AML-193 (cell line): ENCODE measurements at places on chromosomes 1 and 21.

- DNase-seq, result no peak
Measured at GRCh38 chr1:30092051-30092858, 631.1 kb downstream of the MATN1 start.

GRCh38 chr1:87117761-87118368 lies 203.4 kb downstream of the HS2ST1 start:
- no peak for DNase-seq

DNA sequence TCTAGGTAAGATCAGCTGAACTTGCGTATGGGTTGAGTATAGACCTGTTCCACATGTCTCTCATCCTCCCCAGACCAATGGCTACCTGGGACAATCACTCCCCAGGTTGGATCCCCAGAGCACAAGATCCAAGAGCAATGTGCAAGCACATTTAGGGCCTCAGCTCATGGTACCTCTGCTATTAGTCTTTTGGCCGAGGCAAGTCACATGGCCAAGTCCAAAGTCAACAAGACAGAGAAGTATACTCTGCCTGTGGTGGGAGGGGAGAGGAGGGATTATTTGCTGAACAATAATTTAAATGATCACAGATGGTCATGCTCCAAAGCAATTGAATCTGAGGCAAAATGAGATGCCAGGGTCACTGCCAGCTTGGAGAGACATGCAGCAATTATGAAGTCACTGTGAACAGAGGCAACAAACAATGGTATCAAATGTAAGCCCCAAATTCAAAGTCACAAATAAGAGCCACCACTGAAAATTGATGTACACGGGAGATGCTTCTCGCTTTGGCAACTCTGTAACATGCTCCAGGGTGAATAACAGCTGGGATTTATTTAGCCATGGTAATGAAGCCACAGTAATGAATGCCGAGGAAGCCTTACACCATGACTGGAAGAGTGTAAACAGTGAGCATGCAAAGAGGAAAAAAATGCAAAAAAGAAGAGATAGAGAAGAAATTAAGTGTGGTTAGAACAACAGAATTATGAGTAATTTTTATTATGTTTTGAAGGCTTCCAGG lies 149.1 kb downstream of the ZNF281 start:
- DNase-seq, result no peak

- no peak for DNase-seq
Measured at GRCh38 chr1:27011058-27011764, 1.4 kb downstream of the TENT5B start.

DNA sequence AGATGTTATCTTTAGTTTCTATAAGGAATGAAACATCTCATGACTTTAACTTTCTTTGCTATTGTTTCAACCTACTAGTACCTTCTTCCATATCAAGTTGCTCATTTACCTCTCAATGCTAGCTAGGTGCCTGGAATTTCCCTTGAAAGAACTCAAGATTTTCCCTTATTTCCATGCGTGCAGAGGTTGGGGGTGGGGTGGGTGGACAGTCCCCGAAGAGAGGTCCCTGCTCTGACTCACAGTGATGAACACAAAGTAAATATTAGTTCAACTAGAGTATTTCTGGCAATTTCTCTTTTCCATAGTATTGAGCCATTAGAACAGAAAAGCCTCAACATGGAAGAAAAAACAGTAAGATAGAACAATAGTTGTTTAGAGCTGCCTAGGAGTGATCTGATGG lies 239.0 kb upstream of the ZP4 start:
- DNase-seq, result no peak

GRCh38 chr21:44428281-44428960 lies 26.9 kb upstream of the LRRC3 start:
- DNase-seq, result no peak

DNA sequence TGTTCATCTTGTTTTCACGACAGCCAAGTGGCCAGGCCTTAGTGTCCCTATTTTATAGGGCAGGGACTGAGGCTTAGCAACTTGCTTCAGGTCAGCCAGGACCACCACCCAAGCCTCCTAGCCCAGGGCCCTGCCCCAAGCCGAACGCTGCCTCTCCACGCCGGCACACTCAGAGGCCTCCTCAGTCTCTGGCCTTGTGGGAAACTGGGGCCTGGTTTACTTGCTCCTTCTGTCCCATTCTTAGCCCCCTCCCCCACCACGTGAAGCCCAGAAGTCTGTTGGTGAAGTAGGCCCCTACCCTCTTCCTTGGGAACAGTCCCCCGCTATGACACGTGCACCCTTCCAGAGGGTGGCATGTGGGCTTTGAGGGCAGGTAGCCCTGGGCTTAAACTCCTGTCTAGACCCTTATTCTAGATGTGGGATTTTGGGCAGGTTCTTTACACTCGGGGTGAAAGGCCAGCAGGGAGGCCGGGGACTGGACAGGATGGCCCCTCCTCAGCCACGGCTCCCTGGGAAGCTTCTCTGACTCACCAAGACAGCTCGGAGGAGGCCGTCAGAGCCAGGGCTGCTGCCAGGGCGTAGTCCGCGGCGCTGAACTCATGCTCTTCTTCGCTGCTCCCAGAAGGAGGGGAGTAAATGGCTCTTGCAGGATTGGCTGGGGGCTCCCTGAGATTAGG lies 4.3 kb downstream of the MYOM3 start:
- DNase-seq, result no peak

DNA sequence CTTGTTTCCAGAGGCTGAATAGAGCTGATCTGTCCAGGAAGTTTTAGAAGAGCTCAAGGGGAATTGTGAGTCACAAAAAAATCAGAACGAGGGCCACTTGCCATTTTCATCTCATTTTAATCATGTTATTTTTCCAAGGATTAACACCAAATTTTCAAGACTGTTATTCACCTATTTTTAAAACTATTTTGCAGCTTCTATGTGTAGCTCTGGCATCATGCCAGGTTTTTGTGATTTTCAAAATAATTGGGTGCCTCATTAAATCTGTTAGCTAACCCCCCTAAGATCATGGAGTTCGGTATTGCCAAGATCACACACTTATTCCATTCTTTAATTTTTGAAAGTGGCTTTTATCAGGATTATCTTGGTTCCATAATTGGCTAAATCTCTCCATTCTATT lies 90.9 kb downstream of the RGS7 start:
- DNase-seq, result no peak

DNA sequence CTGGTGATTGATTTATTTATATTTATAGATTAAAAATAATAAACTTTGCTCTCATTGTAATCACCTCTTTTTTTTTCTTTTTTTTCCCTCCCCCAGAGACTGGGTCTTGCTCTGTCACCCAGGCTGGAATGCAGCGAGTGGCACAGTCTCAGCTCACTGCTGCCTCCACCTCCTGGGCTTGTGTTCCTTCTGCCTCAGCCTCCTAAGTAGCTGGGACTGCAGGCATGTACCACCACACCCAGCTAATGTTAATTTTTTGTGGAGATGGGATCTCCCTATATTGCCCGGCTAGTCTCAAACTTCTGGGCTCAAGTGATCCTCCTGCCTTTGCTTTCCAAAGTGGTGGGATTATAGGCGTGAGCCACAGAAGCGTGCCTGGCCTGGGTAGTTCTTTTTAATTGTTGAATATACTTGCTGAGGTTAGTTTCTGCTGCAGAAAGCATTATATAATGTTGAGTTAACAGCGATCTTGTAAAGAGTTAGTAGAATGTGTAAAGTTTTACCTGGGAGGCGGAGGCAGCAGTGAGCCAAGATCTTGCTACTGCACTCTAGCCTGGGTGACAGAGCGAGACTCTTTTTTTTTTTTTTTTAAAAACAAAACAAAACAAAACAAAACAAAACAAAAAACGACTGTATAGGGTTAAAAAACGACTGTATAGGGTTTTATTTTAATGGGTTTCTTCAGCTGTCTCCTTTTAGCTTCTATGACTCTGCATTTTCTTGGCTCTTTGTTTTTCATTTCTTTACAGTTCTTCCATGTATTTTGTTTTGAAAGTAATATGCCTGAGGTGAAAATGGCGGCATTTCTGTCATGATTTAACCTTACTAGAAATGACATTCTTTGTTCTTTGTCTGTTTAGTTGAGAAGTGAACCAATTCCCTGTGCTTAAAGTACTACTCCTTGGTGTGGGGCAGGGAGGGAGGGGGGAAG lies 82.7 kb downstream of the CAMTA1 start:
- DNase-seq, result no peak

DNA sequence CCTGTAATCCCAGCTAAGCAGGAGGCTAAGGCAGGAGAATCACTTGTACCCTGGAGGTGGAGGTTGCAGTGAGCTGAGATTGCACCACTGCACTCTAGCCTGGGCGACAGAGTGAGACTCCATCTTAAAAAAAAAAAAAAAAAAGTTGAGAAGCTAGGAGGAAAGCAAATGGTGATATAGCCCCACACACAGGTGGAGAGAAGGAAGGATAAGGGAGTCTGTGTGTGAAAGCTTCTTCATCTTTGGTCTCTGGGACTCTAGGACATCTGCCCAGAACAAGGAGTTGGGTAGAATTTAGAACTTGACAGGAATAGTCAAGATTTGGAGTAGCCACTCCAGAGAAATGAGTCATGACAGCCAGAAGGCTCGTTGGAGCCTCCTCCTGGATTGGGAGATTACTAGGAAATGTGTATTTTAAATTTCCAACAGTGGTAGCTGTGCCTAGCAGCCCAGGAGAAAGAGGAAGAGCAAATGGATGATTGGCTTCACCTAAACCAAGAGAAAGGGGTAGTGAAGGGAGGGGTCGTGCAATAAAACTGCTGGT lies 19.9 kb downstream of the NPL start:
- no peak for DNase-seq

DNA sequence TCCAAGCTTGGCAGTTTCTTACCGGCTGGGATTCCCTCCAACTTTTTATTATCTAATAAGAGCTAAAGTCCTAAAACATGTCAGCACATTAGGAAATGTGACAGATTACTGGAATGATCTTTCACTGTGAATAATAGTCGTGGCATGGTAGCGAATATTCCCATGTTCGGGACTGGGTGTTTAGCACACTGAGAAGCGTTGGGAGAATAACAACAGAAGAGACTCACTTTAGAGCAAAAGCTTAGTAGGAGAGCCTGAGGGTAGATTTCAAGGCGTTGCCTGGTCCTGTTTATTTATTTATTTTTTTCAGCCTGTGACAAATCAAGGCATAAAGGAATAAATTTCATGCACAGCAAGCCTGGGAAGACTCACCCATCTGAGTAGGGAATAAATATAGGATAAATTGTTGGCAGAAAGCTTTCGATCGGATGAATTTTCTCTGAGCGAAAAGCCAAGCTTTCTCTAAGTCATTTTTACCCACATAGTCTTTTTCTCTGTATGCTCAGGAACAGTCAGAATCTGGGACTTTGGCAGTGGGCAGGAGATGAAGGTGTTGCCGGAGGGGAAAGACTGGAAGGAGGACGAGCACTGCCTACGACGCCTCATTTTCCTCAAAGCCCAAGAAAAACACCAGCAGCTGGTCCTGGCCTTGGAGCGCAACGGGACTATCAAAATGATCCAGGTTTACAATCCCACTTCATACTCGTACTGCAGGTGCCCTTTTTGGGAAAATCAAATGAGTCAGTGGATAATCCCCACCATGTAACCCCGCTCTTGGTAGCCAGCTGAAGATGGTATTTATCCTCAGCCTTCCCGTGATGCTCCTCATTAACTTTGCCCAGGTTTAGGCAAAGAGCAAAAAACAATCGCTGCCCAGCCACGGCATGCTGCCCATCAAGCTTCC lies 97.2 kb downstream of the WDR64 start:
- DNase-seq, result no peak

GRCh38 chr21:14688412-14688811 lies 142.3 kb upstream of the SAMSN1 start:
- DNase-seq, result no peak

DNA sequence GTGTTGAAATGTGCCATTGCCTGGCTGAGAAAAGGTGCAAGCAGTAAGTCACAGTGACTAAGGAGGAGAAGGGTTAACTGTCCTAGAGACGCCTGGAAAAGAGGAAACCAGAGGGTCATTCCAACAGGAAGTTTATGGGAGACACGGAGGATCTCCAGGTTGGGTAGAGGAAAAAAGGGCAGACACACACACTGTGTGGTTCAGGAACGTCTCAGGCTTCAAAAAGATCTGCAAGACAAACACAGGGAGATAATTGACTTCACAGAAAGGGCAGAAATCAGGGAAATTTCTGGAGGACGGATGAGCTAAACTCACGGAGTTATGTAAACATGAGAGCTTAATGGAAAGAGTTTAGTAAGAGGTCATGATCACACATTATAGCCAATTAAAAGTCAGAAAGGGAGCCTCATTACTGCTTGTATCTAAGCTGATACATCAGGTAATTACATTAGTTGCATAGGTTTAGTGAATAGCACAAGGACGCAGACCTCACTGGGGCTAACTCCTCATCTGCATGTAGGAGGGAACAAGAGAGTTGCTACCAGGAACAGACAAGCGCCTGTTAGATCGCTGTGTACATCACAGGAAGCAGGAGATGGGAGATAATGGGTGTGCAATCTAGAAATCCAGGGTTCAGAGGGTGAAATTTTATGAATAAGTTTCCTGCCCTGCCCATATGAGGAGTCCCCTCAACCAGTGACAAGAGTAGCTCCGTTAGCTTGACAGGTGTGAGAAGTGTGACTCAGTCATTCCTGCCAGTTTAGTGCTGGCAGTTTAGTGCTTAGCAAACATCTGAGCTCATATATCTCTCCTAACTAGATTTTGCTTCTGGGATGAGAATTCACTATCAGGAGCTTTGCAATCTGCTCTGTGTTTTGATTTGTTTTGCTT lies 96.6 kb upstream of the TNR start:
- DNase-seq, result no peak

- DNase-seq, result peak; percentile 21
Measured at GRCh38 chr1:59730759-59731478, 83.8 kb upstream of the HOOK1 start.

GRCh38 chr1:153849487-153850185 lies 73.1 kb downstream of the GATAD2B start:
- peak; percentile 72 for DNase-seq

- no peak for DNase-seq
Measured at GRCh38 chr1:187817782-187818181, 989.0 kb downstream of the PLA2G4A start.

DNA sequence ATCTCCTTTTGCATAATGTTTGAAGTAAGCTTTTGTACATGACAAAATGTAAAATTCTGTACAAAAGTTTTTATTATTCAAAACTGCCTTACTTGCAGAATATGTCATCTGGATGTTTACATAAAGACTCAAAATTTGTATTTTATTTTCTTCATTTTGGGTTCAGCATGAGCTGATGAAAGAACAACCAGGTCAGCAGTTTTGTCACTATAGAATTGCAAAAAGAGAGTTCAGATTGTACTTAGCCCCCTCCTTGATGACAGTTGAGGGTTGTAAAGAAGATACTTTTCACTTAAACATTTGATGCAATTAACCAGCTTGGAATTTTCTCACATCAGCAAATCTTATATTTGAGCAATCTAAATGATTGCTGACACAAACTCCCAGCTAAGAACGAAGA lies 669.3 kb downstream of the PLA2G4A start:
- no peak for DNase-seq

- DNase-seq, result no peak
Measured at GRCh38 chr1:78375996-78376395, 114.8 kb upstream of the PTGFR start.

GRCh38 chr21:37297364-37297763 lies 30.2 kb upstream of the VPS26C start:
- no peak for DNase-seq

DNA sequence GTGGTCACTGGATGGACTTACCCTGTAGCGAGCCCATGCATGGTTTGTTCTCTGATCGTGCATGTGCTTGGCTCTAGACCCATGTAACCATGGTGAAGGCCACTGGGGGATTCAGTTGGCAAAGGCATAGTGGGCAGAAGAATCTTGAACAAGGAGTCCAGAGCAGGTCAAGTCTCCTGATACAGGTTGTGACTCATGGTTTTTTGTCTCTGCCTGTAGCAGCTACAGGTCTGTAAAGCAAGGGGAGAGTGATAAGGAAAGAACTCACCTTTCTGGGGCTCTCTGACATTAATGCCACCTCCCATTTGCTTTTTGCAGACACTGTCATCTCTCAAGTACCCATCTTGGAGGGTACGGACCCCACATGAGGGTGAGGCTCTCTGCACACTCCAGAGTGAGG lies 153.4 kb upstream of the CAMK1G start:
- DNase-seq, result no peak
